ENCODE measurements at places on chromosomes 5 and 9.

- no peak for DNase-seq
These were observed 680.4 kb downstream of the TLR4 start for GRCh38 chr9:118384531-118385100.

DNA sequence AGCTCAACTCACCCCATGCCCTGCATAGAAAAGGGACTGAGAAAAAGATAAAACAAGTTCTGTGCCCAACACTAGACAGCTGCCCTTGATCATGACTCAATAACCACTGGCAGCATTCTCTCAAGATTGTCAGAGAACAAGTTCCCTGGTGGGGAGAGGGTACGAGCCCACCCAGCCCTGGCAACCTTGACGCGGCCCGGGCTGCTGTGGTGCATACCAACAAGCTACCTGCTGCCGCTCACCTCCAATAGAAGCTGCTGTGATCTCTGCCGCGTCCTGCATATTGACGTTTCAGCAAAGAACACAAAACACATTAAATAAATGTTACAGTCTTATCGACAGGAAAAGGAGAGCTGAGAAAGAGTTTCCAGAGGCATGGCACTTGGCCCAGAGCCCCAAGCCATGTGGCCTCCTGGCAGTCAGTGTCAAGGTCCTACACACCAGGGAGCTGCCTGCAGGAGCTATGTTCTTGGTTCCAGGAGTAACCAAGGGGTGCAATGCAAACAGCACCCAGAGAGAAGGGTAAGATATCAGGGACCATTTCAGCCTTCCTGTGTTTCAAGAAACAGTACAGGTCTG, 28.3 kb downstream of the WHRN start:
- no peak for DNase-seq

GRCh38 chr9:34211395-34211794, 32.6 kb downstream of the UBAP1 start:
- no peak for DNase-seq

DNA sequence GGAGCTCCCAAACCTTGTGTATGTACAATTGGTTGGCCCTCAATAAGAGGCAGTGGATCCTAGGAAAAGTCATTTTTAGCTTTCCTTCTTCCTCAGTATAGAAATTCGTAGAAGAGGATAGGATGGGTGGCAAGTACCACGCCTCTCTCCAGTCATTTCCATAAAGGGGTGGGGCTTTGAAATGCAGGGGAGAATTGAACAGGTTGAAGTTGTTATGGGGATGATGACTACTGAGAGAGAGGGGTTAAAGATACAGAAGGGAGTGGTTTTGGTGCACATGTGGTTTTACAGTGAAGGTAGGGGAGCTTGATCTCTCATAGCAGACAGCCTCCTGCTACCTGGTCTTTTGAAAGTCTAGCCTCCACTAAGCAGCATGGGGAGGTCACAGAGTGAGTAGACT, 54.4 kb upstream of the FAM120AOS start:
- no peak for DNase-seq

DNA sequence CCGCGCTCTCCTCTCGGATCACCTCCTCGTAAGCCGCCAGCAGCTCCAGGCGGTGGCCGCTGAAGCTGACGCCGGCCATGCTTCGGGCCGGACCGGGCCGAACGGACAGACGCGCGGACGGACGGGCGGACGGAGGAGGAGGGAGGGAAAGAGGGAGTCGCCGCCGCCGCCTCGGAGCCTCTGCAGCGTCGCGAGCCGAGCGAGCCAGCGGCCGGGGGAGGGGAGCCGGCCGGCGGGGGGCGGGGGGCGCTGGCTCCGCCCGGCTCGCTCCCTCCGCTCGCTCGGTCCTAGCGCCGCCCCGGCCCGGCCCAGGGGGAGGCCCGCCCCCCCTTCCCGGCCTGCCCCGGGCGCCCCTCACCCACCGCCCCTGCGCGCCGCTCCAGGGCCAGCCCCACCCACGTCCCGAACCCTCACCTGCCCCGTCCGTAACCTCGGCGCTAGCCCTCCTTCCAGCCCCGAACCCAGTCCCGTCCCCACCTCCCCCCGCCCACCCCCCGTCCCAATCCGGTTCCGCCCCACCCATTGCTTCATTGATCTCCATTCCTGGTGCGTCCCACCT, at the start of gene DBN1:
DBN1 (minus strand) TSS at position 192 of the 559 bp plus-strand sequence; CDS start at position 79, 113 bp downstream.
- DNase-seq: no peak

GRCh38 chr5:38434966-38435705, 121.3 kb downstream of the LIFR start:
- DNase-seq: no peak

GRCh38 chr9:6506571-6506970, 93.6 kb downstream of the UHRF2 start:
- no peak for DNase-seq

DNA sequence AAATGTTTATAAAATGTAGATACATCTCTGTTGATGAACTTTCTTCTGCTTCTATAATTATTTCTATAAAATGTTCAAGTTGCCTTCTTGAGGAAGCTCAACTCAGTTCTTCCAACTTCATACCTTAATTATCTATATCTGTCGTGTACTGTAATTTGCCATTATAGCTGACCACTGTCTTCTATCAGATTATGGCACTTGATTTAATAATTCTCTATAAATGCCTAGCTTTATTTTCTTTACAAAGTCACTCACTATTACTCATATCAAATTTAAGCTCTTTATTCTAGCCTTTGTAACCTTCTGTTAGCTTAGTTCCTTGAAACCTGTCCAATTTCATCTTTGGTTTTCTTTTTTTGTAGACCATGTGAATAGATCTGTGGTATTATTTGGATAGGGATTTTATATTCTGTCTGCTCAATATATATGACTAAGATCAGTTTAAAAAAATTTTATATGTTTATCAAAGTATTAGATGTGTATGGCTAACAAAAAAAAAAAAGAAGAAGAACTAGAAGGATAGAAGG, 39.5 kb downstream of the SMC5 start:
- no peak for DNase-seq

DNA sequence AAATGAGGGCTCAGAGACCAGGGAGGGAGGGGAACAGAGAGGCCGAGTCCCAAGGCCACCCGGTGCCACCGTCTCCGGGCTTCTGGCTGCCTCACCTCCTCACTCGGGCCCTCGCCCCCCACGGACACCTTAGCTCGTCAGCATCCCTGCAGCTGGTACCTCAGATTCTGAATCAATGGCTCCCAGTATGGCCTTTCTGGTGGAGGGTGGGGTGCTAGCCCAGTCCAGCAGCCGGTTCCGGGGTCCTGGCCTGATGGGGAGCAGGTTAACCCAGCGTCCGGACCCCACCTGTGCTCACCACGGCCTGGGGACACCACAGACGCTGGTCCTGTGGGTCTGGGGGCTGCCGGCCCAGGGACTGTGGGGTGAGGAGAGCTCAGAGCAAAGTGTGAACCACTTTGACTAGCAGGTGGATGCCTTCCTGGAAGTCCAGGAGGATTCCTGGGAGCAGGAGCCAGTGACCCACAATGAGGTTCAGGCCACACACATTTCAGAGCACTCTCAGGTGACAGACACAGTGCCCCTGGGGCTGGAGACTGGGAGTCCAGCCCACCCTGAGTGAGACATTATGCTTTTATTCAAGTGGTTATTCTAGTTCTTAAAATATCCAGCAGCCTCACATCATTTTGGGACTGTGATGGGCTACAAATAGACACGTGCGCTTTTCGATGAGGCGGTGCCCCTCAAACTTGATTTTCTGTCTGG, 53.3 kb downstream of the AHRR start:
- DNase-seq: no peak

DNA sequence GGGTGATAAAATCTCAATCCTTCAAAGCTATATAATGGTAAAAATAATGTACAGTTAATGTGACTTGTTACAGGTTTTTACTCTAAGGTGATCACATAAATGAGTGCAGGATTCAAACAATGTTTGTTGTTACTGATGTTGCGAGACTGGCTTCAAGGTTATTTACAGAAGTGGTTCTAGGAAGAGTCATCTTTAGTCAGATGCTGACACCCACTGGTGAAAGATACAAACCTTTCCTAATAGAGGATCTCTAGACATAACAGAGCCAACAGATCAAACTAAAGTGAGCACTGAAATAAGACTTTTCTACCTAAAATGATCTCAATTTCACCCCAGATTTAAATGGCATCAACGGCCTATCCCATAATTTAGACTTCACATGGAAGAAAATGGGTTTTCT, 20.2 kb downstream of the ARSB start:
- DNase-seq: no peak

DNA sequence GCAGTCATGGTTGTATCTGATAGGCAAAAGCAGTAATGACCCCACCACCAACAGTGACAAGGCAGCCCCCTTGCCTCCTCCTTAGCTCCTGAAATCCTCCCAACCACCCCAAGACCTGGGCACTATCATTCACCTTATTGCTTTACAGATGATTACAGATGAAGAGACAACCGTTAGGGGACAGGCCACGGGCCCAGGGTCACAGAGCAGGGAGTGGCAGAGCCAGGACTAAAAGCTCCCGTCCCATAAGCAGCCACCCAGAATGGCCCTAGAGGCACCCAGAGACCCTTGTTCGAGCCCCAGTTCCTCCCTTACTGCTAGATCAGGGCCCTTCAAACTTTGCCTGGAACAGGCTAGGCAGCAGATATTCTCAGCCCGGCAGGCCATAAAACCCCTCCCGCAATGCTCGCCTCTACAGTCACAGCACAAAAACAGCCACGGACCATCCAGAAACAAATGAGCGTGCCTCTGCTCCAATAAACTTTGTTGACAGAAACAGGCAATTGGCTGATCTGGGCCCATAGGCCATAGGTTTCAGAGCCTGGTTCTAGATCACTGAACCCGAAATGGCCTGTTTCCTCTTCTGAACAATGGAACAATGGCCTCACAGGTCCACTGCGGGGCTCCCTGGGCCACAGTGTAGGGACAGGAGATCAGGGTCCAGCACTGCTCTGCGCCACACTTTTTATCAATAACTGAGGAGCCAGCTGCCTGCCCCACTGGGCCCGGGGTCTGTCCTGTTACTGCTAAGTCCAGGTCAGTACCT, 67.0 kb downstream of the LRSAM1 start:
- no peak for DNase-seq

DNA sequence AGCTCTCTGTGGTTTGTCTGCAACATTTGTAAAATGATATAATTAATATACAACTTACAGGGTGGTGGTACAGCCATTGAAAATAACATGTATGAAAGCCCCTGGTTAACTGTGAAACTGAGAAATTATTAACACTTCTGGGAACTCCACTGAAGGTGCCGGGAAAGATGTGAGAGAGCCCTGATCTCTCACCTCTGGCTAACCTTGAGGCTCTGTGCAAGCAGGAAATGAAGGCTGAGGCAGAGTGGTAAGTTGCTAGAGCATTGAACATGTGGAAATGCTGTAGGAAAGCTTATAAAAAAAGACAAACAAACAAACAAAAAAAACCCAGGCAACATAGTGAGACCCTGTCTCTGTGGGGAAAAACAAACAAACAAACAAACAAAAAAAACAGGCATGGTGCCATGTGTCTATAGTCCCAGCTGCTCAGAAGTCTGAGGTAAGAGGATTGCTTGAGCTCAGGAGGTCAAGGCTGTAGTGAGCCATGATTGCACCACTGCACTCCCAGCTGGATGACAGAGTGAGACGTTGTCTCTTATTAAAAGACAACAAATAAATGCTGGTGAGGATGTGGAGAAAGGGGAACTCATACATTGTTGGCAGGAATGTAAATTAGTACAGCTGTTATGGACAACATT, 7.5 kb downstream of the CATSPER3 start:
- no peak for DNase-seq

- no peak for DNase-seq
These were observed 21.8 kb upstream of the ANKRD18A start for GRCh38 chr9:38641985-38642864.

DNA sequence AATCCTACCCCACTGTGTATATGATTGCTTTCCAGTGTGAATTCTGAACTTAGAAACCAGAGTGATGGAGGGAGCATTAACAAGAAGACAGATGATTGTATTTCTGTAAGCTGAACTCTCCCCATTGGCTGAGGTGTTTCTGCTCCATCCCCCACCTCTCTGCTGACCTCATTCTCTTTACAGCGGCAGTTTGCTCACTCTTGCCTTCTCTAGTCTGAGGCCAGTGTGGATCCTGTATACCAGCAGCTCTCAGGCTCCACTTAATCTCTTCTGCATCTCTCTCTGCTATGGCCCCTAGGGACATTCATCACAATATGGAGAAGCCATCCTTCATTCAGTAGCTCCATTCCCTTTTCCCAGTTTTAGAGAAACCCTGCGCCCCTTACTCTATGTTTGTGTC, 358.8 kb downstream of the MAN2A1 start:
- DNase-seq: no peak

DNA sequence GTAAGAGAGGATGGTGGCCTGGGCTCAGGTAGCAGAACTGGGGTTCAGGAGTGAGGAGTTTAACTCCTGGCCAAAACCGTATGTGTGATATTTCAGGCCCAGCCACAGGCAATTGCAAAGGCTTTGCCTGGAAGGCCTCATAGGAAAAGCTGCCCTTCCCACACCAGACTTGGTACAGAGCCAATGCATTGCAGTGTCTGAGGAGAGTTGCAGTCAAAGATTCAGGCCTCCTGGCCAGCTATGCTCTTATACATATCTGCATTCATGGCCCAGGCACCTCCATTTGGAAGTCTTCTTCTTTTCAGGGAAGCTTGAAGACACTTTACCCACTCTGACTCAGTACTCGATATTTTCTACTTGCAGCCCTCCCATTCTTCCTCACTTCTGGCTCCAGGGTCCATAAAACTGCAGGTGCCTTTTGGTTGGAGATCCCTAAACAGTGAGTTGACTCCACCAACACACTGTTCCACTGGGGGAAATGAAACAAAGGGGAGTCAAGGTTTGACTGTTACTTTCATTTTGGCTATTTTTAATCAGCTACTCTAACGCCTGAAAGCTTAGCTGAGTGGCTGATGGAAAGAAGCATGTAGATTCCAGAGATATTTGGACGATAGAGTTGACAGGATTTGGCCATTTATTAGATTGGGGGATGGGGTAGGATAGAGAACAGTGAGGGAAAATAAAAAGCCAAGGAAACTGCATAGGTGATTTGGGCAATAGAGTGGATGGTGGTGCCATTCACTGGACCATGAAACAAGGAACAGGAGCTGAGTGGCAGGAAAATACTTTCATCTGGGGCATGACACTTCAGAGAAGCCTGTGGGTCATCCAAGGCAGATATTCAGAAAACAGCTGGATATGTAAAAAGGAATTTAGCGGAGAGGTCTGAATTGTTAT, 30.6 kb upstream of the IL33 start:
- no peak for DNase-seq

DNA sequence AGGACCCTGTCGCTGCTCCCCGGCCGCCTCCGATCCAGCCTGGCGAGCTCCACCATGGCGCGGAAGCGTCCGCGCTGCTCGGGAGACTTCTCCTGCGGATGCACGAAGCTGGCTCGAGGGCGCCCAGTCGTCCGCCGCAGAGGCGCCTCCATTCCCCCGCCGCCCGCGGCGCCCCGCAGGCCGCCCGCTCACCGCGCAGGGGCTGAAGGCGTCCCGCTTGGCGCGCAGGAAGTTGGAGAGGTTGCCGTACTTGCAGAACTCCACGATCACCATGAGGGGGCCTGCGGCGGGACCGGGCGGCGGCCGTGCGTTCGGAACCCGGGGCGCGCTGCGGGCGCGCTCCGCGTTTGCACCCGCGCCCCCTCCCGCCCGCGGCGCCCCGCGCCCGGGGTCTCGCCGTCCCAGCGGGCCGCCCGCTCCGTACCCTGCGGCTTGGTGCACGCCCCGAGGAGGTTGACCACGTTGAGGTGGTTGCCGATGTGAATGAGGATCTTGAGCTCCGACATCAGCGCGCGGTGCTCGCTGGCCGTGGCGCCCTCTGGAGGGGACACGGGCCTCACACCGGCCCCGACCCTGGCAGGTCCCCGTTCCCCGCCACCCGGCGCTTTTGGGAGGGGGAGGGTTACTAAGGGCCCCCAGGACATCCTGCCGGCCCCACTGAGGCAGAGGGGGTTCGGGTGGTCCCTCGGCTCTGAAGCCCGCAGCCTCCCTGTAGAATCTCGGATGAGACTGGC, 27.7 kb upstream of the SCGB3A1 start:
- no peak for DNase-seq

GRCh38 chr9:78014776-78015175, 16.8 kb downstream of the GNAQ start:
- DNase-seq: no peak

Measured in T-helper 17 cell (primary cell).